Esophagus muscularis mucosa (tissue), 4 donors: ENCODE measurements at places on chromosomes 5 and 9. TPM values are rescaled to one million over a fixed set of nuclear protein-coding genes. Genes with fewer than 3 reads are reported as not detected.

GRCh38 chr9:126226991-126227936 is 99.4 kb upstream of the MVB12B start:
- peak; percentile 90 for DNase-seq

DNA sequence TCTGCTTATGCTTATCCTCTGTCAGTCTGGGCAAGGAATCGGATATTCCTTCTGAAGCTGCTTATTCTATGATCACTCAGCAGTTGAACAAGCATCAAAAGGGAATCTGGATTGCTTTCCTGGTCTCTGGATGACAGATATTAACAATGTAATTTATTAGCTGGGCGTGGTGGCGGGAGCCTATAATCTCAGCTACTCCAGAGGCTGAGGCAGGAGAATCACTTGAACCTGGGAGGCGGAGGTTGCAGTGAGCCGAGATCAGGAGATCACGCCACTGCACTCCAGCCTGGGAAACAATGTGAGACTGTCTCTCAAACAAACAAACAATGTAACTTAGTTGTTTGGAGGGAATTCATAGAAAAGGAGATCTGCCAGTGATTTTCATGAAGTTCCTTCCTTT is 45.4 kb downstream of the DMRT1 start:
- no peak for DNase-seq

DNA sequence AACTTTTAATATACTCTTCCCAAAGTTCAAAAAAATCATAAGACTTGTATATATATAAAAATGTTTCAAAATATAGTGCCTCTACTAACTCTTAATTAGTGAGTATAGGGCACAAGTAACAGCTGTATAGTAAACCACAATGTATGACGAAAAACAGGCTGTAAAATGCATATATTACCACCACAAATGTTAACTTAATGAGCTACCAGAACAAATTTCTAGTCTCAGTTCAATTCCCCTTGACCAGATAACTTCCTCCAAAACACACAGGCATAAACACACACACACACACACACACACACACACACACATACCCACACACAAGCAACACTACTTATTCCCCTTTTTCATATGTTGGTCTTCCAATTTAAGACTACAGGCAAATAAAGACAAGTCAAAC is 78.8 kb downstream of the FBXL17 start:
- no peak for DNase-seq

DNA sequence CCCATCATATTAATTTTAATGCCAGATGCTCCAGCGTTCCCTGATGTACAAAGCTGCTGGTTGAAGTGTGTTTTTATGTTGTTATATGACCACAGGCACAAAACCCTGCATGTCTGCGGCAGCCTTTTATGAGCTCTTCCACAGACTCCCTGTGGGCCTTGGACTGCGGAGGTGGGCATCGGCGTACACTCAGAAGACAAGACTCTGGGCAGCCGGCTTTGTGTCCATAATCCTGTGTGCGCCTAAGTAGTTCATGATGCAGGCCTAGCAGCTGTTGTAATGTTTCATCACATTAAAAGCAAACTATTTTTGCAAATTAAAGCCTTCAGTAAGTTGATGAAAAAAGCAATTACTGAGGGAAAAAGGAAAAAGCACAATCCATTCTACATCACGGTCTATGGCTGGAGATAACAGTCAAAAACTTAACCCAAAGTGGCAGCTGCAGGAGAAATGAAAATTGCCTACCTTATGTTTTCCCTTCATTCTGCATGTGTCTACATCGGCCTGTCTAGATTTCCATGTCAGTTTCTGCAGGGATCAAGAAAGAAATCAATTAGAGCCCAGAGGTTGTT is 78.8 kb downstream of the SEMA6A start:
- DNase-seq, result no peak

- DNase-seq, result no peak
Measured at GRCh38 chr9:136881691-136882108, 4.6 kb upstream of the TRAF2 start.

GRCh38 chr5:155113888-155114287 is 100.3 kb downstream of the KIF4B start:
- DNase-seq, result no peak

DNA sequence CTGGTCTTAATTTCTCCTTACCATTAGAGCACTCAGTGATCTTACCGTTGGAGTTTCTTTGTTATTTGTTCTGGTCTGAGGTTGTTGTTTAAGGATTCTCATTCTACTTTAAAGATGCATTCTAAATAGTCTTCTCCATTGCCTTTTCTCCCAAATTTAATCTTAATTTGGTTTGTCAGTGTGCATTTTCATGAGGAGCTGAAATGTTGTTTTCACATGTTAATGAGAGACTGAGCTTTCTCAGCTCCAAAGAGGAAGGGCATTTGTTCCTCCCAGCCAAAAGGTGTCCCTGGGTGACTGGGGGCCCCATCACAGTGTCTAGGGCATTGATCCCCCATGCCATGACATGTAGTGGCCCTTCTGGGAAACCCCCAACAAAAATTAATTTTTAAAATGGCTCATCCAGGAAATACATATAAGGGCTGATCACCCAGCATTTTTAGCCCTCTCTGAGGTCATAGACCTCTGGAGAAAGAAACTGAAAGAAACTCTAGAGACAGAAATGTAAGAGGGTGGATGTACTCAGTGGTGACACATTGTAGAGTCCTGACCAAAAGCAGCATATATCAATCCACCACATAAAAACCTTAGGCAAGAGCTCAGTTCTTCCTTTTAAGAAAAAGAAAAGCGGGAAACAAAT is 240.4 kb upstream of the RAI14 start:
- no peak for DNase-seq

GRCh38 chr5:95808686-95809413 is 13.7 kb downstream of the GLRX start:
- peak; percentile 95 for DNase-seq

- DNase-seq, result no peak
Measured at GRCh38 chr5:92629000-92629399, 952.0 kb downstream of the NR2F1-AS1 start.

DNA sequence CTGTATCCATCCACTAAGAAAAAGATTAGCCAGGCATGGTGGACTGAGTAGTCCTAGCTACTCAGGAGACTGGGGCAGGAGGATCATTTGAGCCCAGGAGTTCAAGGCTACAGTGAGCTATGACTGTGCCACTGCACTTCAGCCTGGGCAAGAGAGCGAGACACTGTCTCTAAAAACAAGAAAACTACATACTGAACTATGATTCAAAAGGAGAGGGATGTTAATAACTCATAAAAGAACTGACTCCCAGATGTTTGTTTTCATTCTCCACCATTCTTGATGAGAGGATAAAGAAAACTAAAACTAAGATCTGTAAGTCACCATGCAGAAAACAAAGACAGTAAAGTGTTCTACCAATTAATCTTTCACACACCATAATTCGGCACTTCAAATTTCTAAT is 53.5 kb downstream of the AUH start:
- DNase-seq, result no peak

GRCh38 chr9:86183229-86184137 is 76.0 kb downstream of the C9orf153 start:
- peak; percentile 45 for DNase-seq

Gene TXNDC8
- total RNA-seq, result not detected

Gene TLE1
- total RNA-seq, result 76.2 TPM

- peak; percentile 70 for DNase-seq
Measured at GRCh38 chr5:170471551-170472178, 32.2 kb upstream of the KCNIP1 start.

GRCh38 chr5:152084476-152084875 is 159.8 kb upstream of the GLRA1 start:
- DNase-seq, result peak; percentile 77

DNA sequence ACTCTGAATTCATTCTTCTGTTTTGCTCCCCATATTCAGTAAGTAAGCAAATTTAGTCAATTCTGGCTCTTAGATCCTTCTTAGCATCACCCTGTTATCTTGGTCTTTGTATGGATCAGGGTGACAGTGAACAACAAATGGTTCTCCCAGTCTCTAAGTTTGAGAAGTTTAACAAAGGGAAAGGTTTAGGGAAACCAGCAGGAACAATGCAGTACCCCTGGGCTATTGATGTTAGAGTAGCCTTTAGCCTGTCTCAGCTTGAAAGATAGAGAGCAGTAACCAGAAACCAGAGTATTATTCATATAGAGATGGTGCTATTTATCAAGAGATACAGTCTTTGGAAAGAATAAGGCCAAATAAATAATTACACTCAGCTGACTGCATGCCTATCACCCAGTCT is 241.8 kb downstream of the CDH12 start:
- DNase-seq, result no peak

GRCh38 chr9:33416996-33417395 is 14.6 kb upstream of the AQP7 start:
- DNase-seq, result no peak

- DNase-seq, result no peak
Measured at GRCh38 chr9:110048976-110049698, 158.8 kb downstream of the C9orf152 start.

Gene HMCN2
- total RNA-seq, result 11.6 TPM

GRCh38 chr5:142820447-142820846 is 50.3 kb downstream of the ARHGAP26 start:
- DNase-seq, result no peak

Gene SLC6A18
- not detected for total RNA-seq

DNA sequence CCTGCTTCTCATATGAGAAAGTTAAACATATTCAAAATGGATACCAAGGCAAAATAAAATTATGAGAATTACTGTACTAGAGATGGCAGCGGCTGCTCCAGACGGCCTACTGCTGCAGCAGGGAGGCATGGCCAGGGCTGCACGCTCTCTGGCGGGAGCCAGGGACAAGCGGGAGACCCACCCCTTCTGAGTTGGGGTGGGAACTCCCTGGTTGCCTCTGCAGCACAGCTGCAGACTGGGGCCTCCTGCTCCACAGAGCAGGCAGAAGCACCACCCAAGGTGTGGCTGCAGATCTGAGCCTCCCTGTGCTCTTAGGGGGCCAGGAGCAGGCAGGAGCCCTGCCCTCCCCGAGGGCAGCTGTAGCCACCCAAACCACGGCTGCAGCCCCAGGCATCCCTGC is 2.3 kb upstream of the AUH start:
- DNase-seq, result no peak

DNA sequence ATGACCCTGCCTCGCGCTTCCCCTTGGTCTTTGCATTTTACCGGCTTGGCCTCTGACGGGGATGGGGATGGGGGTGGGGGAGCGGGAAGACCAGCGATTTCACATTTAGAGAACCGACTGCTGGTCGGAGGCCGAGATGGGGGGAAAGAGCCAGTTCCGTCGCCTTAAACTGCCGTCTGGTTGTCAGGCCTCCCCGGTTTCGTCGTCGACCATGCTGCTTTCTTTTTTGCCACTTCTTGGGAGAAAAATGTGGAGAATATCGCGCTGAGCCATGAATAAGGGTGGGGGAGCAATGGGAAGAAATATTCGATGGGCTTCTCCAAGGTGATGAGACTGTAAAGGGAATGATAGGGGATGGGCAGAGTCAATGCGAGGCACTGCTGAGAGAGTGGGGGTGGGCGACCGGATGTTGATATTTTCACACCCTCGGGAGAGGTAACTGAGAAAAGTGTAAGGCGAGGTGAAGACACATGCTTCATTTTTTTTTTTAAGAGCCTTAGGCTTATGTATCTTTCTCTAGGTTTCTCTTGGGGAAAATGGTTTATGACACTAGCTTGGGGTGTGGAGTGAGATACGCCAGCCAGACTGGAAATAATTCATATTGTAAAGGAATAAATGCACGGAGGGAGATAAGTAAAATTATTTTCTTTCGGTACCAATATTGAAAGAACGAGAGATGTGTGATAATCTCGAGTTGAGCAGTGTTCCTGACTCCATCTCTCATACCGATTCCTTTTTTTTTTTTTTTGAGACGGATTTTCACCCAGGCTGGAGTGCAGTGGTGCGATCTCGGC is 1.1 kb downstream of the KIF2A start:
- no peak for DNase-seq

GRCh38 chr9:99782962-99783718 is 38.5 kb upstream of the NR4A3 start:
- no peak for DNase-seq

GRCh38 chr5:90843443-90843842 is 284.8 kb downstream of the ADGRV1 start:
- no peak for DNase-seq

DNA sequence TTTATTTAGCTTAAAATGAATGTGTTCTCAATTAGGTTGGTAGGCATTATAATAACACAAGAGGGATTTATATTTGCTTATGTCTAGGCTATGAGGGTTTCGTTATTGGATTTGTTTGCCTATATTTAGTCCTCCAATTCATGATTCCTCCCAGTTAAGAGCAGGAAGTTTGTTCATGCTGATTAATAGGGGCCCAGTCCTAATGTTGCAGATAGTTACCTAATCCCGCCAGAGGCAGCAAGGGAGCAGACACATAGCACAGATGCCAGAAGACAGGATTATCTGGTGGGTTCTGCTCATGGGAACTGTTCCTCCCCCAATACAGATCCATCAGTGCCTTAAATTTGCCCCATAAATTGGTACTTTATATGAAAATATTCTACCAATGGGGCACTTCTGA is 100.8 kb upstream of the TLE4 start:
- DNase-seq, result no peak

GRCh38 chr5:136674178-136674577 is 308.8 kb upstream of the TRPC7 start:
- no peak for DNase-seq

- no peak for DNase-seq
Measured at GRCh38 chr5:140110646-140110957, 3.3 kb upstream of the PURA start.

GRCh38 chr5:77844623-77845323 is 68.6 kb upstream of the TBCA start:
- DNase-seq, result peak; percentile 87

GRCh38 chr5:88826646-88827585 is 56.1 kb downstream of the MEF2C start:
- DNase-seq, result no peak

DNA sequence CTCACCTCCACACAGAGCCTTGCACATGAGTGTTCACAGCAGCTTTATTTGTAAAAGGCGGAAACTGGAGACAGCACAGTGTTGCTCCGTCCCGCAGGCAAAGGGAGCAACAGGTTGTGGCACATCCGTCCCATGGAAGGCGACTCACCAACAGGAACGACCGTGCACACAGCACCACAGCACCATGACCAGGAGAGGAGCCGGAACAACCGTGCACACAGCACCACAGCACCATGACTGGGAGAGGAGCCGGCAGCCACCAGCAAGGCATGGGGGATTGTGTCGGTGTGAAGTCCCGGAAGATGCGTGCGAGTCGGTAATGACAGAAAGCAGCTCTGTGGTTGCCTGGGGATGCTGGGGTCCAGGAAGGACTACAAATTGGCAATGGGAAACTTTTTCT is 158.5 kb downstream of the C9orf50 start:
- DNase-seq, result no peak

DNA sequence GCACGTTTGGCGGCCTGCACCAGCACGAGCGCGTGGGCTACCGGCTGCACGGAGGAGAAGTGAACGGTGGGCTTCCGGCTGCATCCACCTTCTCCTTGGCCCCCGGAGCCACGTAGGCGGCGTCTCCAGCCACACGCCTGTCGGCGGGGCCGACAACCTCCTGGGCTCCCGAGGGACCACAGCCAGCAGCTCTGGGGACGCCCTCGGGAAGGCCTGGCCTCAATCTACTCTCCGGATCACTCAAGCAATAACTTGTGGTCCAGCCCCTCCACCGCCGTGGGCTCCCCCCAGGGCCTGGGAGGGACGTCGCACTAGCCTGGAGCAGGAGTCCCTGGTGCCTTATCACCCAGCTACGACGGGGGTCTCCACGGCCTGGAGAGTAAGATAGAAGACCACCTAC is 73.7 kb downstream of the INSL6 start:
- no peak for DNase-seq

Gene C5orf46
- not detected for total RNA-seq

GRCh38 chr9:32483343-32483742 is 42.7 kb downstream of the RIGI start:
- DNase-seq, result no peak

GRCh38 chr5:66713998-66714397 is 117.8 kb downstream of the MAST4 start:
- no peak for DNase-seq
